Esophagus muscularis mucosa (tissue), 4 donors: ENCODE measurements at places on chromosomes 2 and 18.

- no peak overlapping the region for H3K27ac ChIP-seq
- H3K36me3 ChIP-seq: no peaks in the 10 kb centered on the region
- H3K4me3 ChIP-seq: no peak overlapping the region
- no peaks in the 10 kb centered on the region for H3K27me3 ChIP-seq
- H3K4me1 ChIP-seq: peaks cover 8% of the 10 kb centered on the region
Measured at GRCh38 chr2:215746887-215747615, 266.3 kb downstream of the MREG start.

DNA sequence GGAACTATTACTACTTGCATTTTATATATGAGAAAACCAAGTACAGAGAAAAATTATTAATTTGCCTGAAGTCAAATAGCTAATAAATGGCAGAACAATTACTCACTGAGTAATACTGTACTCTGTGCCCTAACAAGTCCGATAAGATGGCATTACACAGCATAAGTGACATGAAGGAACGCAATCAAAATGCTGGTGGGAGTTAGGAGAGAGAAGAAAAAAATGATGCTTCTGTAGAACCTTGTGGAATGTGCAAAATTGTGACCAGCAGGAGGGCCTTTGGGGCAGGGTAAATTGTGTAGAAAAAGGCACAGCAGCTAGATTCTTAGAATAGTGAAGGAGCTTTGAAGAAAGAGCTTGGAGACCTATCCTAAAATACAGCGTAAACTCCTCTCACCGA, 32.9 kb downstream of the EPHA4 start:
- no peak overlapping the region for H3K27ac ChIP-seq
- H3K4me1 ChIP-seq: peaks cover under 1% of the 10 kb centered on the region
- no peak for DNase-seq

DNA sequence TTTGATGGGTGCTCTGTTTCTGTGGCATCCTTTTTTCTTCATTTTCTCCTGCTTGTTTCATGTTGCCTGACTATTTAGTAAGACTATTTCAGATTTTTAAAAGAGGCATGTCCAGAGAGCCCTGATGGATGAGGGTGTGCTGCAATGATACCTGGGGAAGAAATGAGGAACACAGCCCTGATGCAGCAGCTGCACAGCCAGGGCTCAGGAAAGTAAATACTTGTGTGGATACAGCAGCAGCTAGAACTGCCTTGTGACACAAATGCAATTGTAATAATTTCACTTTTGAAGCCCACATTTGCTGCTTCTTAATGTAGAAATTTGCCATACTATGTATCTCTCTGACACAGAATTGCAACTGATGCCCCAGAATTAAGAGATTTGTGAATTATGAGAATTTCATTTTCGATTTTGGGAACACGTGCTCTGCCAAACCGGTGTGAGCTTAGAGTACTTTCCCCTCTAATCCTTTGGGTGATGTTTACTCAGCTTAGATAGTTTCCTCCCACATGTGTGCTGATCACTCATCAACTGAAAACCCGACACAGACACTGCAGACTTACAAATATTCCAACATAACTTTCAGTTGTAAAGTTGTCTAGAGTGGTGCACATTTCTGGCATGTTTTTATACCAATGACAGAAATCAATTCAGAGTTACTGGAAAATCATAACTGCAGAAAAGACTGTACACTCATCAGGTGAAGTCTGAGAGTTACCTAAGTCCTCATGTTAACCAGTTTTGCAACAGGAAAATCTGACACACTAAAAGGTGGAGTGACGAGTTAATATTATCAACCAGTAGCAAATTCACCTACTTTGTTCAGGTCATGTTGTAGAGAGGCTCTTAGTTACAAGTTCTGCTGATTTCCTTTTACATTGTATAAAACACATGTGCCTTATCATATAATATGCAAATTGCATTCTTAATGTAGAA, 383.4 kb downstream of the CBLN2 start:
- H3K4me1 ChIP-seq: no peaks in the 10 kb centered on the region
- H3K27ac ChIP-seq: no peak overlapping the region
- DNase-seq: no peak
- H3K27me3 ChIP-seq: no peaks in the 10 kb centered on the region
- H3K36me3 ChIP-seq: no peaks in the 10 kb centered on the region

DNA sequence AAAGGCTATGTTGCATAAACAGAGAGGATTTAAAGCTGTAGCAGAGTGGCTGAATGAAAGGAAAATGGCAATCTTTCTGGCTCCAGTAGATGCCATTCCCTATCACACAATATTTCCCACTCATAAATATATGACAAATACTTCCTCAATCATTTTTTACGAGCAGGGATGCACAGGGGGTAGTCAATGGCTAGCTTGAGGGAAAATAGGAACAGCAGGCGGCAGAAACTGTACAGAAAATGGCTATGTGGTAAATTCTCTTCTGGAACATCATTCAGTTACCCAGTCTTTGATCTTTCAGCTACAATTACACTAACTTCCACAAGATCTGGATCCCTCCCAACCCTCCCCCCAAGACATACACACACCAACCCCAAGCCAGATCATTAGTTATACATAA, 127.2 kb downstream of the OLA1 start:
- no peak overlapping the region for H3K4me3 ChIP-seq
- H3K36me3 ChIP-seq: no peaks in the 10 kb centered on the region
- DNase-seq: no peak

DNA sequence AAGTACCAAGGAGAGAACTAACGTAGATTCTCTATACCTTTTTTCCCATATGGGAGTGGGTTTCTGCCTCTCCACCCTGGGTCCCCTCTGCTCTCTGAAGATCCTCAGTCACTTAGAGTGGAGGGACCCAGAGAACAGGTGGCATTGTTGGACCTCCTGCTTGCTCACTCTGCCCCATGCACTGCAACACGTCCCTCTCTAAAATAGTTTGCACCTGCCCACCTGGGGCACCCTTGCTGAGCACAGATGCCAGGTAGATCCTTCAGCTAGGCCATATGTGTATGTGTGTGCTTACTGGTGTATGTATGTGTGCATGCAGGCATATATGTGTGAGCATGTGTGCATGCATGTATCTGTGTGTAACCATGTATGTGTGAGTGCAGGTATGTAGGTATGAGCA, 2.2 kb downstream of the IL36RN start:
- no peaks in the 10 kb centered on the region for H3K4me1 ChIP-seq
- no peaks in the 10 kb centered on the region for H3K36me3 ChIP-seq
- peaks cover 11% of the 10 kb centered on the region for H3K27me3 ChIP-seq
- H3K27ac ChIP-seq: no peak overlapping the region
- DNase-seq: peak; percentile 79
- H3K4me3 ChIP-seq: no peak overlapping the region

DNA sequence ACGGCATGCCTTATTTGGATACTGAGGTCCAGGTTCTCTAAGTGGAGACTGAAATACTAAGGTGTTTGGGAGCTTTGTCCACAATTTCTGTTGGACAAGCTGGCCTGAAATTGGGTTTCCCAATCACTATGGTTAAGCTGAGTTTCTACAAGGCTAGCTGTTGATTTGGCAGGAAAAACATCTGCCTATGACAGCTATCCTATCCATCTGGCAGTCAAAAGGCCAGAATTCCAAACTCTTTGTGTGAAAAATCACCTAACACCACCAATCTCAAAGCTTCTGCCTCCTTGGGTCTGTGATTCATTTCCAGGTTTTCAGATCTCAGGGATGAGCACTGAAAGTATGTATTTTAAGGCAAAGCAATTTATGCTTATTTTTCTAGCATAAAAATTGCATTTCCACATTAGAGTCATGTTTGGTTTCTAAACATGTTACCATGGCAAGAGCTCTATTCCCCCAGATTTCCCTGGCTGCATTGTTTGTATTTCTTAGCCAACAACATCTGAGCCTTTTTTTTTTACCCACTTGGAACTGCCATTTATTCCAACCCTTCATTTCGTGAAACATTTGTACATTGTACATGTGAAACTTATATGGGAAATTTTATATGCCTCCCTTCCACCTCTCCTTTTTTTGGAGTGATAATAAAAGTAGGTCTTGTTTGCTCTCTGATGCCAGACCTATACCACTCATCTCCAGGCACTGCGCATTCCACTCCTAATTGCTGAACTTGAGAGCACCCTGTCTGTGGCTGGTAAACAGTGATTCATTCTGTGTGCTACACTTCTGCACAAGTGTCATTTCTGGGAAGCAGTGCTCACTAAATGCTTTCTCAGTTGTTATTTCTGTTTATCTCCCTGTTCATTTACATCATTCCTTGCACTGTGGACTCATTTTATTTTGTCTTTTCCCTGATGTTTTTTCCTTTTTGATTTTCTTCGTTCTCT, 15.9 kb upstream of the CCDC85A start:
- H3K4me3 ChIP-seq: no peak overlapping the region
- DNase-seq: no peak
- peaks cover 14% of the 10 kb centered on the region for H3K27me3 ChIP-seq
- H3K27ac ChIP-seq: no peak overlapping the region

DNA sequence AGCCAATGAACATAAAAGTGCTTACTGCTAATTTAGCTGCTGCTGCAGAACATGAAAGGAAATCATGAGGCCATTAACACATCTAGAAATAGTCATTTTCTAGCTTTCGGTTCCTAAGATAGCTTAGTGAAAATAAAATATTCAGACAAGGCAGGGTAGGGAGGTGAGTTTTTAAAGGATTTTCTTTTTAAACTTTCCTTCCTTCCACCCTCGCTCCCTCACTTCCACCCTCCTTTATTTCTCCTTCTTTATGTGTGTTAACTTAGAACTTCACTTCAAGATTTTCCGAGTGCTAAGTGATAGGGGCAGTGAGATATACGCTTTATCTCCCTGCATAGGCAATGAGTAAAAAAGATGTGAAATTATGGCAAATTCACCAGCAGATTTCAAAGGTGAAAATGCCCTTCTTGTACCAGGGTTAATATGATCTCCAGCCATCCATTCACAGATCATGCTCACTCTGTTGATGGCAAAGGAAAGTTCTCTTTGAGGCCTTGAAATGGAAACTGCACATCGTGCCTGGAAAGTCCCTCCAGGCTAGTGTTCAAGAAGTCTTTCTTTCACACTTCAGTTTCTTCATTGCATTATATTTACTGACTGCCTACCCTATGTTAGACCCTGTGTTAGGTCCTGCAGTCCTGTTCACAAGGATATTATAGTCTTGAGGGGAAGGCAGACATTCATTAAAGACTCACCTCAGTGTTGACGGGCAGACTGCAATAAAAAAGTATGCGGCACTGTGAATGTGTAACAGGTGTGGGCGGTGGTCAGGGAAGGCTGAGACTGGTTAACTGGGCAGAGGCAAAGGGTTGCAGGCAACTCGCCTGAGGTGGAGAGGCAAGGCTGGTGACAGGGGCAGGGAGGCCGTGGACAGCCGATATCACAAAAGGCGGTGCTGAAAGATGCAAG, 200.8 kb downstream of the PLCL1 start:
- no peak overlapping the region for H3K27ac ChIP-seq
- peaks cover 22% of the 10 kb centered on the region for H3K4me1 ChIP-seq
- H3K27me3 ChIP-seq: no peaks in the 10 kb centered on the region
- DNase-seq: no peak

DNA sequence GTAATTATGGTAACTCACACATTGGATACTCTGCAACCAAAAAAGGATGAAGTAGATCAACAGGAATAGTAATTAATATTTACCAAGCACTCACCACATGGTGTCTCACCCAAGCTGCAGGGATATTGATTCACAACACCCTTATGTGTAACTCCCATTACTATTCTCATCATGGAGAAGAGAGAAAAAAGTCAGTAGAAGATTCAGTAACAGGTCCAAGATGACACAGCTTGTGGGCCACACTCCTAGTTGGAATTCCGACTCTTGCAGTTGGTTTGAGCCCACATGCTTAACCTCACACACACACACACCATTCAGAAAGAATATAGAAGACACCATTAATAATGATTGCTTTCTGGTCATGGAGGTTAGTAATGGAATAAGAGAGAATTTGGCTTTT, 1.7 kb upstream of the MLPH start:
- no peak overlapping the region for H3K27ac ChIP-seq
- peaks cover 5% of the 10 kb centered on the region for H3K27me3 ChIP-seq
- no peaks in the 10 kb centered on the region for H3K36me3 ChIP-seq
- no peak overlapping the region for H3K4me3 ChIP-seq
- peaks cover 34% of the 10 kb centered on the region for H3K4me1 ChIP-seq
